ENCODE measurements at places on chromosomes 2 and 18. TPM values are rescaled to one million over a fixed set of nuclear protein-coding genes. Genes with fewer than 3 reads are reported as not detected.

GRCh38 chr2:28898048-28898447 is 3.6 kb downstream of the WDR43 start:
- no peak for DNase-seq

DNA sequence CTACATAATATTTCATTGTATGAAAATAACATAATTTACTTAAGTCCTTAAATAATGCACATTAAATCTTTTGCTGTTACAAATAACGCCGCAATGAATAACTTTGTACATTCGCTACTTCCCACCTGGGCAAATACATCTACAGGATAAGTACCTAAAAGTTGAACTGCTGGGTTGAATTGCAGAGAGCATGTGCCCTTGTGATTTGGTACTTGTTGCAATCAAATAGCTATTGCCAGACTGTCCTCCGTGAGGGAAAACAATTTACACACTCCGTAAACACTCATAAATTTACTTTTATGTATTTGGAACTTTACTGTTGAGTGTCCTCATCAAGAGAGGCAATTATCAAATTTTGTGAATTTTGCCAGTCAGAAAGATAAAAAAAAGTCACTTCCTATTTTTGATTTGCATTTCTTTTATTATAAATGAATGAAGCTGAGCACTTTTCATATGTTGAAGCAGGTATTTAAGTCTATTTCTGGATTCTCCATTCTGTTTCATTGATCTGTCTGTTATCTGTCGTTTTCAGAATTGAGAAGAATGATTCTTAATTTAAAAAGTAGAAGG is 140.8 kb upstream of the SERTAD2 start:
- no peak for DNase-seq

Gene TRABD2A
- 21.1 TPM for polyA plus RNA-seq

- no peak for DNase-seq
Observed at GRCh38 chr18:9526458-9526857, 51.1 kb downstream of the RALBP1 start.

GRCh38 chr2:226797989-226798421 is 1.6 kb downstream of the IRS1 start:
- DNase-seq: no peak

Gene KHK
- 4.6 TPM for polyA plus RNA-seq

Gene FAM237A
- not detected for polyA plus RNA-seq

Gene ALPI
- not detected for polyA plus RNA-seq

- DNase-seq: no peak
Observed at GRCh38 chr2:112480530-112481049, 1.4 kb upstream of the TTL start.

DNA sequence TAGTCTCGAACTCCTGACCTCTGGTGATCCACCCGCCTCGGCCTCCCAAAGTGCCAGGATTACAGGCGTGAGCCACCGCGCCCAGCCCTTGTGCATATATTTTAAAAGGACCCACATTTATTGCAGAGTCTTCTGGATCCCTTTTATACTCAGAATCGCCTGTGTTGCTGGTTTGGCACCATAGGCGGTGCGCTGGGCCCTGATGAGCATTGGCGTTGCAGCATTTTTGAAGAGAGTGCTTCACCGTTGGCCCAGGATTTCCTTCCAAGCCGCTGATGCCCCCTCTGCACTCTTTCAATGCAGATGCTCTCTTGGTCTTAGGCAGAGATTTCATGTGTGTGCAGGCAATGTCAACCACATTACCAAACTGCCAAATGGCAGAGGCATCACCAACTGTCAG is 13.5 kb upstream of the TFCP2L1 start:
- no peak for DNase-seq

DNA sequence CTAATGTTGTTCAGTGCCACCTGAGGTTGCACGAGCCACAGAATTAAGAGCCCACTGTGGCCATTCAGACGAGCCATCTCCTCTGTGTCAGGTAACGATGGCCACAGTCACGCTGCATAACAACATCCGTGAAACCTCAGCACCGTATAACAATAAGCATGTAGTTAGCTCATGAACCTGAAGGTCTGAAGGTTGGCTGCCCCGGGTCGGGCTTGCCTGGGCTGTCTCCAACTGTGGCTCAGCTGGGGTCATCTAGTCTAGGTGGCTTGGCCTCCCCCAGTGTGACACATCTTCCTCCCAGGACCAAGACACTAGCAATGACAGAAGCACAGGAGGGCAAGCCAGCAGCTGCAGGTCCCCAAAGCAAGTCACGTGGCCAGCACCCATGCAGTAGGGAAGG is 258.0 kb downstream of the GLI2 start:
- DNase-seq: no peak

Gene TEX44
- polyA plus RNA-seq: not detected

Gene CYP20A1
- polyA plus RNA-seq: 23.8 TPM

Gene TMEM17
- 3.9 TPM for polyA plus RNA-seq

DNA sequence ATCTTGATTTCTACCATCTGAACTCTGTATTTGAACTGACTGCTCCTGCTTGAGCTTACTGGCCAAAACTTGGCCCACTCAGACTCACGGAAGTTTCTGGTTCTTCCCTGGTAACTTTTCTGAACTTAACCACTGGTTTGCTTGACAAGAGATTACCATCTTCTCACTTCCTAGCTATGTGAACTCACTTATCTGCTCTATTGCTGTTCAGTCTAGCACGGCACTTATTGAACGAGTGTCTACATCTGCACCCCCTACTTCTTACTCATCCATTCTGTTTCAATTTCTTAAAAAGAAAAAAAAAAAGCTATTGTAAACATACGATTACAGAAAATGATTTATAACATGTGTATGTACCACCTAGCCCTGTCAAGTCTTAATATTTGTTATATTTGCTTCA is 9.0 kb downstream of the CKAP2L start:
- no peak for DNase-seq

Gene MEIS1
- 193 TPM for polyA plus RNA-seq

Gene PMAIP1
- 2.7 TPM for polyA plus RNA-seq

DNA sequence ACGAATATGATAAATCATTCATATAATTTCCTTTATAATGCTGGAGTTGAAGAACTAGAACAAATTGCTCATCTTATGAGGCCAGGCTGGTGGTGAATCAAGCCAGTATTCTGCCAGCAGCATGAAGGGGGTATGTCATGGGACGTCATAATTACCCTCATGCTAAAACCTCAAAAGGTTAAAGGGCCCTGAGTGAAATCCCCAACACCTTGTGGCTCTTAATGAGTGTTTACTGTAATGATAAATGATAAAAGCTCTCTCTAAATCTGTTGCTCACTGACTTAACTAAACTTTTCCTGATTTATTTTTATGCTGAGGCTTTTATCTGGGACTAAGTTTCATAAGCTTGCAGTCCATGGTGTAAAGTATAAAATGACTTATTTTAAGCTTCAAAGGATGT is 18.3 kb upstream of the NEDD4L start:
- no peak for DNase-seq

- DNase-seq: no peak
Observed at GRCh38 chr2:197628043-197628500, 47.3 kb downstream of the RFTN2 start.

DNA sequence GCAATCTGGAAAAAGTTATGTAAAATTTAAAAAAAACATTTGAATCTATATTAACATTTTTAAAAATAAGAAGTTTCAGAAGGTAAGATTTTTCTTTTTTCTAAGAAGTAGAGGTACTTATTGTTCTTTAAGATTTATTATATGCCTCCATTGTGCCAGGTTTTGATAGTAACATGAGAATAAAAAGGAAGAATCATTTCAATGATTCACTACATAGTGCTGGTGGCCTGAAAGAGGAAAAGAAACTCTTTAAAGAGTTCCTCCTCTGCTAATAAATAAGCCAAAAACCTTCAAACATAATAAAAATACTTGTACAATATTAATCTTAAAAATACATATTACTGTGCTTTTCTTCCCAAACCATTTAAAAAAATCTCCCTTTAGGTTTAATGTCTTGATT is 69.0 kb downstream of the ANKRD44 start:
- DNase-seq: no peak

DNA sequence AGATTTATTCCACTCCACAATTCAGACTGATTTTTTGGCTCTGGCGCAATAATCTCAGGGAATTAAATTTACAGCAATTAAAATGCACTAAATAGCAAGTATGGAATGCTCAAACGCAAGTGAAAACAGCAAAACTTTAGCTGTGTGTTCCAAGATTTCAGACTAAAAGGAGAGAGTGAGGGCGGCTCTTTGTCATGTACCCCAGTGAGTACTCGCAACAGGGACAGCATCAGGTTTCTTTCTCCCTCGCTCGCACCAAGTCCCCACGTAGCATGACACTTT is 1.1 kb downstream of the ROCK2 start:
- DNase-seq: no peak

Gene TMEM198
- 3.6 TPM for polyA plus RNA-seq

Gene ABHD1
- 0.72 TPM for polyA plus RNA-seq

GRCh38 chr18:54679318-54680149 is 88.5 kb downstream of the DYNAP start:
- DNase-seq: no peak

Gene ATG9A
- 48.9 TPM for polyA plus RNA-seq

Gene FOXI3
- not detected for polyA plus RNA-seq

DNA sequence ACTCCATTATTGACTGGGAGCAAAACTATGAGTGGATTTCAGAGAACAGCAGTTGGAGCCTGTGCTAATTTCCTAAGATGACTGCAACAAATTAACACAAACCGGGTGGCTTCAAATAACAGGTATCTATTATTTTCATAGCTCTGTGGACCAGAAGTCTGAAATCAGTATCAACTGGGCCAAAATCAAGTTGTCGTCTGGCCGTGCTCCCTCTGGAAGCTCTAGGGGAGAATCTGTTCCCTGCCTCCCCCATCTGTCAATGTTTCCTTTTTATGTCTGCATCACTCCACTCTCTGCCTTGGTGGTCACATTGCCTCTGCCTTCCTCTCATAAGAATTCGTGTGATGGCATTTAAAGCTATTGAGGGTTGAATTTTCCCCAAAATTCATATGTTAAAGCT is 269.8 kb downstream of the TMX3 start:
- no peak for DNase-seq

GRCh38 chr2:147850838-147851237 is 6.0 kb downstream of the ACVR2A start:
- DNase-seq: no peak

Gene TLX2
- 0.08 TPM for polyA plus RNA-seq

Gene GDF7
- 0.42 TPM for polyA plus RNA-seq

- no peak for DNase-seq
Observed at GRCh38 chr2:209472112-209472832, 48.4 kb downstream of the MAP2 start.
